BJ (cell line): ENCODE measurements at places on chromosomes 16 and 17. TPM values are rescaled to one million over a fixed set of nuclear protein-coding genes. Genes with fewer than 3 reads are reported as not detected.

GRCh38 chr16:59259074-59259949, 525.2 kb upstream of the GOT2 start:
- DNase-seq, result no peak

DNA sequence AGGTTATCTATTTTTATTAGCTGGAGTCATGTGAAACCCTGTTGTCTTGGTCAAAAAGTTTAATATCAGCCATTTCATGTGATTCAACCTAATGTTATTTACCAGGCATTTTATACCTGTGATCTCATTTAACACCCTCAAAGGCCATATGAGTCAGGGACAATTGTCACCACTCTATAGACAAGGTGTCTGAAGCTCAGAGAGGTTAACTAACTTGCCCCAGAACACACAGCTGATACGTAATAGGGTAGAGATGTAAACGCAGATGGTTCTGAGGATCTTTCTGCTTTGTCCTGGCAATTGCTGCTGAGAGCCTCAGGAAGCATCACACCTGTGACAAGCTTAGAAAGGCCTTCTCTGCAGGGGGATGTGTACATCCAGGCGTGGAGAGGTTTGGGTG, 4.9 kb downstream of the CD300A start:
- no peak for DNase-seq

- no peak for DNase-seq
Observed at GRCh38 chr16:79429381-79430190, 171.0 kb downstream of the MAF start.

GRCh38 chr17:79985361-79985942, 50.2 kb downstream of the TBC1D16 start:
- no peak for DNase-seq

GRCh38 chr17:54900457-54901229, at the start of gene TOM1L1:
Gene TOM1L1 (plus strand): TSS chr17:54900852. CDS start chr17:54900866, 14 bp downstream.
- DNase-seq, result peak; percentile 7

GRCh38 chr16:46974352-46974751, 878 bp upstream of the DNAJA2 start:
- DNase-seq, result no peak

DNA sequence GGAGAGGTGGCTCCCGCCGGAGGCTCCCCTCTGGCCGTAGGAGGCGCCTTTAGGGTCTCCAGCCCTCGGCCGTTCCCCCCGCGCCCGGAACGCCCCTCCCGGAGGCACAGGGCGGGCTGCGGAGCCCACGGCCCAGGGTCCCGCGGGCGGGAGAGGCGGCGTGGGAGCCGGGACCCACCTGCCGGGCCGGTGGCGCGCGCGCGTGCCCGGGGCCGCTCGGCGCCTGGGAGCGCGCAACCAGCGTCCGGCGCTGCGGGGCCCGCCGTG, at the start of gene MIF4GD:
Gene MIF4GD, minus strand, starts transcription at position 266 of the 267 bp plus-strand sequence. CDS start 1,036 bp downstream, outside the sequence.
- no peak for DNase-seq

DNA sequence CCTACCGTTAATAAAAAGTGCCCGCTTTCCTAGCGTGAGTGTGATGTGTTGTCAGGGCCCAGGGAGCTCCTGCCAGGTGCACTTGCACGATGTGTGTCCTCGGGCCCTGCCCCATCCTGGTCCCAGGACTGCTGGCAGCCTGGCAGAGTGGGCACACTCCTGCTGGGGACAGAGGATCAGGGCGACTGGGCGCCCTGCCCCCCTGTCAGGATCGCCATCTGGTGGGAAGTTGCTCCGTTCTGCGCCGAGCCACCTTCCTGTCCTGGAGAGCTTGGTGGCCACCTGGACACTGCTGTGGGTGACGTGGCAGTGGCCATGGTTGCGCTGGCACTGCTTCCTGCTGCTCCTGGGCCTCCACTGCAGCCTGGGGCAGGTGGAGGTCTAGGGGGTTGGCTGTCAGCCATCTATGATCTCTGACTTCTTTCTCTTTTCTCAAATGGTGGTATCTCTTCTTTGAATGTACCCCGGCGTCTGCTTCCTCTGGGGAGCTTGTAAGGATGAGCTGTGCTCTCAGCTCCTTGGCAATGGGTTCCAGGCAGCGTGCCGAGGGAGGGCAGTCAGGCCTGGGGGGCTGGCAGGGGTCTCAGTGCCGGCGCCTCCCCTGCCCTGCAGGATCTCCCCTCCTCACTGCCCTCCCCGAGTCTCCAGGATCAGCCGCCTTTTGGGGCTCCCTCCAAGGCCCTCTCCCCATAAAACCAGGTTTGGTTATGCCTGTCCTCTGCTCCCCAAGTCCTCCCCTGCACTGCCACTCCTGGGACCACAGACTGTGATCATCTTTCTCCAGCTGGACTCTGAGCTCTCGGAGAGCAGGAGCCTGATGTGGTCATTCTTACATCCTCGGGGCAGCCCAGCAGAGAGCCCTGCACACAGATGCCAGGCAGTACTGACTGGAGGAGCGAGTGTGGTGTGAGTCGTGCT, 76.9 kb downstream of the AMFR start:
- no peak for DNase-seq

DNA sequence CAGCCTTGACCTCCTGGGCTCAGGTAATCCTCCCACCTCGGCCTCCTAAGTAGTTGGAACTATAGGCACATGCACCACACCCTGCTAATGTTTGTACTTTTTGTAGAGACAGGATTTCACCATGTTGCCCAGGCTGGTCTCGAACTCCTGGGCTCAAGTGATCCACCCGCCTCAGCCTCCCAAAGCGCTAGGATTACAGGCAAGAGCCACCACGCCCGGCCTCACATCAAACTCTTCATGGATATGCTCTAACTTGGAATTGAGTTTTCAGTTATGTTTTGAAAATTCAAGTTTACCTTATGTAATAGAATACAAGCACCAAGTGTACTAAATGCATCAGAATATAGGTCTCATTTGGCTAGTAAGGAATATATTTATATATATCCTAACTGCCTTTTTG, 119.6 kb downstream of the BRIP1 start:
- DNase-seq, result no peak

DNA sequence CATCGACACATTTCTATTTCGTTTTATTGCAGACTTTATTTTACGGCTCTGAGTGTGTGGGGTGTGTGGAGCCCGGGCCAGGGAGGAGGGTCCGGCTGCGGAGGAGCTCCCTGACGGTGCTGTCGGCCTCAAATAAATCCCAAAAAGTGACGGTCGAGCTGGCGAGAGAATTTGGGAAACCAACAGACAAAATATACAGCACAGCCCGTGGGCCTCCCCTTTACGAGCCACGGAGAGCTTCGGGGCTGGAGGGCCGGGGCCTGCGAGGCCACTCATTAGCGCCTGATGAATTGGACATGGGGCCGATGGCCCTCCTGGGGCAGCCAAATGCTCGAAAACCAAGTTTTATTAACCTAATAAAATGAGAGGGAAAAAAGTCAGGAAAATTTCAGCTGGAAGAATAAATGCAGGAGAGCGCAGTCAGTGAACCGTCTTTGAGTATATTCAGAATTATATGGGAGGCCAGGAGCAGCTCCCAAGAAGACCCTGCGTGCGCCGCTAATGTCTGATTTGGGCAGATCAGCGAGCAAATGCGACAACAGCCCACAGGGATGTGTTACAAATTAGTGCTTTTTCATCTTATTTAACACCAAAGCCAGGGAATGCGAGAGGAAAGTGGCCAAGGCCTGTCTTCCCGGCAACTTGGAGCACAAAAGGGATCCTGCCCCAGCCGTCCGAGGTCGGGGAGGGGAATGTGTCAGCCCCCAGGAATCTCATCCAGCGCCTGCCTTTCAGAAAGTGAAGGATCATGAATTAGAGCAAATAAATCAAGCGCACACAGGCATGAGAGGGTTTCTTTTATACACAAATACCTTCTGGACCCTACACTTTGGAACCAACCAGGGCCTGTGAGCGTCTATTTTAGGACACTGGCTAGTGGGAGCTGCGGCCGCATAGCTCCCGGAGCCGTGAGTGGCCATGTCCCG, 249.1 kb downstream of the C16orf95 start:
- no peak for DNase-seq

DNA sequence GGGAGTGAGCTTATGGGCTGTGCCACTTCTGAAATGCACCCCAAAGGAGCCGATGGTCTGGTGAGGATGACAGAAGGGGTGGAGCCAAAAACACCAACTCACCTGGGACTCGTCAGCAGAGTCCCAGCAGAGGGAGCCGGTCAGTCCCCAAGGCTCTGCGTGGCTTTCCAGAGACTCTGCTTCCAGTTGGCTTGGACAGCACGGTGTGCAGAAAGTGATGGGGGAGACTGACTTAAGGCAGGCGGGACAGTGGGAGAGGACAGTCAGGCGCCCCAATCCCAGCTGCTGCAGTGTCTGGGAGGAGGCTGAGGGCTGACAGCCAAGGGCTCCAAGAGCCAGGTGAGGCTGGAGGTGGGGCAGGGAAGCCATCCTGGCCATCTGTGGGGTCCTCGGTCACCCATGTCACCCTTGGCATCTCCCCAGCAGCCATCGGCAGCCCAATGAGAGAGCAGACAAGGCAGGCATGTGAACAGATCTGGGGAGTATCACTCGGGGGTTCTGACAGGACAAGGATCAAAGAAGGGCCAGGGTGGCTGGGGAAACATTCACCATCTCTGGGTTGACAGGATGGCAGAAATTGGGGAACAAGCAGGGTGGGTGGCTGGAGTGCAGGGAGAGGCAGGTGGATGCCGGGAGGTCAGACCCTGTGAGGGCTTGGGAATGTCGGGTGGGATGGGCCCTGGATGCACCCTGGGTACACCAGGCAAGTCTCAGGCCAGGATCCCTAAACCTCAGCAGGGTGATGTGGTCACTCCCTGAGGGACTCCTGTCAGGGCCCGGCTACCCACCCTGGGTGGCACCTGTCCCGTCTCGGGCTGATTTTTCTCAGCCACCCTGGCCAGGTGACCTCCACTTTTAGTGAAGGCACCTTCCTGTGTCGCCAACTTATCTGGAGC, 8.9 kb upstream of the KRTAP17-1 start:
- DNase-seq, result no peak

DNA sequence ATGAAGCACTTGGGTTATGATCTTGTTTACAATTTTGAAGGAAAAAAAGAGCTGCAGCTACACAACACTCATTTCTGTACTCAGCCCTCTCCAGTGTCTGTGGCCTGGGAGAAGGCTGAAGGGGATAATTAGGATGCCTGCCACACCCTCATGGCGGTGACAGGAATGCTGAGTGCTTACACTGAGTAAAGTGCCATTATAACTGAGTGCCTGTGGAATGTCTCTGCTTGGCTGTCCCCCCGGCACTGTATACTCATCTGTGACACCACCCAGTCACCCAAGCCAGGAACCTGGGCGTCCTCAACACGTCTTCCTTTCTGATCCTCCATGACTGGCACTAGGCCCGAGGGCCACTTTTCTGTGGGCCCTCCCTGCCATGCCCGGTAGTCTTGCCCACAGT, 3.5 kb upstream of the MRPL38 start:
- DNase-seq, result no peak

GRCh38 chr17:72618001-72618509, 474.4 kb downstream of the SLC39A11 start:
- DNase-seq, result no peak

DNA sequence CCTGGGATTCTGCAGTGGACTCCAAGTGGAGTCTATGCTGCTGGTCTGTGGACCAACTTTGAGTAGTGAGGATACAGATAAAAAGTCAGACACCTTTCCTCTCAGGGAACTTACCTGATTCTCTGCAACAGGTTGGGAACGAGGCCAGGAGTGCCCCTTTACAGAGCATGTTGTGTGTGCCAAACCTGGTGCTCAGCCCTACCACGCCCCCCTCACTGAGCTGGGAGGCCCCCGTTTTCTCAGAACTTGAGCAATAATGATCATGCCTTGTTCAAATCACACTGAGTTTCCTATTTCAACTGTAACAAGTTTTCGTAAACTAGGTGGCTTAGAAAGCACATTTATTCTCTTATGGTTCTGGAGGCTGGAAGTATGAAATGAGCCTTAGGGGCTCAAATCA, 182.0 kb downstream of the COPRS start:
- DNase-seq, result no peak

- DNase-seq, result no peak
Observed at GRCh38 chr16:88003736-88004135, 52.5 kb downstream of the BANP start.

DNA sequence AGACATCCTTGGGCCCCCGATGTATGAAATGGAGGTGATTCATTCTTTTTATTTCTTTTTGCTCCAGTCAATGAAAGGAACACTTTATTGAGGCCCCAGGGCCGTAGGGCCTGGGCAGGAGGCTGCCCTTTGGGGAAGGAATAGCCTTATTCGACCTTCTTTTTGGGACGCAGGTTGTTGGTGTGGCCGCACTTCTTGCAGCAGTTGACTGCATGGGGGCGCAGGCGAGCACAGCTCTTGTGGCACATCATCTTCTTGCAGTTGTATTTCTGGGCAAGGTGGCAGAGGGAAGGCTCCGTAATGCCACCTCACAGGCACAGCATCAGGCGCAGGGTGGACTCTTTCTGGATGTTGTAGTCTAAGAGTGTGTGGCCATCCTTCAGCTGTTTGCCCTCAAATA, 50.9 kb downstream of the SIAH1 start:
- DNase-seq, result no peak

DNA sequence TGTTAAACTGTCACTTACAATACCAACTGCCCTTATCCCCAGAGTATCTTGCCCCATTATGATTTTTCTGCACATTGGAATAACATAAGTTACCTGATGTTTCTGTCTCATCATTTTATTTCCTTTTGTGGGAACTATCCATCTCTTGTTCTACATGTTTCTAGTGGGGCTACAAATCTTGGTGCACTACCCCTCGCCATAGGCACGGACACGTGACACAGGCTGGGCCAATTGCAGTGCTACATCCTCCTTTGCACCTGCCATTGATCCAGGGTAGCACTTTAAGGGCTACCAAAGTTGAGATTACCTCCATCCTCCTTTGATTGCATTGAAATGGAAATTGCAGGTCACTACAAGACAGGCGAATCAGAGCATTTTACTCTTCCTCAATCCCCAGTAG, 14.2 kb upstream of the SYT17 start:
- DNase-seq, result no peak

DNA sequence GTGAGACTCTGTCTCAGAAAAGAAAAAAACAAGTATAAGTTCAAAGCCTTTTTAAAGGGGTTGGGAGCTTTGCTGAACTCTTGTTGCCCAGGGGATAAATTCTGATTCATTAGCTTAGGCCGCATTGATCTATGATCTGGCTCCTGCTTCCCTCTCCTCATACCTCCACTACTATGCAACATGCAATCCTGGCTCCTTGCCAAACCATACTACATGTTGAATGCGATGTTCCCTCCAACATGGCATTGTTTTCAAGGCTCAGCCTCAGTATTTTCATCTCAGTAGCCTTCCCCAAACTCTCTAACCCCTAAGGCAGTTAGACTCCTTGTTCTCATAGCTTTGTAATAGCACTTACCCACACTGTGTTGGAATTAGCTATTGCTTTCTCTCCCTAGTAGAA, 6.2 kb downstream of the REXO5 start:
- DNase-seq, result no peak

- DNase-seq, result no peak
Observed at GRCh38 chr17:81033535-81034167, 1.3 kb upstream of the BAIAP2 start.

GRCh38 chr16:15607700-15608396, 35.1 kb downstream of the MARF1 start:
- DNase-seq, result no peak

Gene RNF43
- not detected in 2 replicates for polyA plus RNA-seq

Gene NPIPA2
- 0.80 and 1.2 TPM in 2 replicates for polyA plus RNA-seq

Gene DNASE1L2
- 0.33 and 0.38 TPM in 2 replicates for polyA plus RNA-seq

Gene FHOD1
- 13.2 and 23.0 TPM in 2 replicates for polyA plus RNA-seq

Gene ABCA8
- 0.27 and 0.45 TPM in 2 replicates for polyA plus RNA-seq

Gene CTRB2
- polyA plus RNA-seq, result not detected in 2 replicates

Gene IGSF6
- not detected in 2 replicates for polyA plus RNA-seq

Gene RDM1
- 0.17 and 0.20 TPM in 2 replicates for polyA plus RNA-seq
